ENCODE measurements at places on chromosomes 7 and 10.

- DNase-seq: no peak
Measured at GRCh38 chr7:12564996-12565764, 5.3 kb upstream of the SCIN start.

DNA sequence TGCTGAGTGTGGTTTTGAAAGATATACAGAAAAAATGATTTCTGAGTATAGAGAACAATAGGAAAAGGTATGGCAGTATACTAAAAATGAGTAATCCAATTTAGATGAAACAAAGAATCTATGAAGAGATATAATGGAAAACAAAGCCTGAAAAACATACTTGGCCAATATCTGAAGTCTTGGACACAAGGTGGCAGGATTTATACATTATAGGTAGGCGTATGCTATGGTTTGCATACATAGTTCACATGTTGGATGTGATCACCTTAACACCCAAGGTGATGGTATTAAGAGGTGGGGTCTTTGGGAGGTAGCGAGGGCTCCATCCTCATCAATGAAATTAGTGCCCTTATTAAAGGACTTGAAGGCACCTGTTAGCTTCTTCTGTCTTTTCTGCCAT, 34.5 kb upstream of the BPGM start:
- DNase-seq: no peak

DNA sequence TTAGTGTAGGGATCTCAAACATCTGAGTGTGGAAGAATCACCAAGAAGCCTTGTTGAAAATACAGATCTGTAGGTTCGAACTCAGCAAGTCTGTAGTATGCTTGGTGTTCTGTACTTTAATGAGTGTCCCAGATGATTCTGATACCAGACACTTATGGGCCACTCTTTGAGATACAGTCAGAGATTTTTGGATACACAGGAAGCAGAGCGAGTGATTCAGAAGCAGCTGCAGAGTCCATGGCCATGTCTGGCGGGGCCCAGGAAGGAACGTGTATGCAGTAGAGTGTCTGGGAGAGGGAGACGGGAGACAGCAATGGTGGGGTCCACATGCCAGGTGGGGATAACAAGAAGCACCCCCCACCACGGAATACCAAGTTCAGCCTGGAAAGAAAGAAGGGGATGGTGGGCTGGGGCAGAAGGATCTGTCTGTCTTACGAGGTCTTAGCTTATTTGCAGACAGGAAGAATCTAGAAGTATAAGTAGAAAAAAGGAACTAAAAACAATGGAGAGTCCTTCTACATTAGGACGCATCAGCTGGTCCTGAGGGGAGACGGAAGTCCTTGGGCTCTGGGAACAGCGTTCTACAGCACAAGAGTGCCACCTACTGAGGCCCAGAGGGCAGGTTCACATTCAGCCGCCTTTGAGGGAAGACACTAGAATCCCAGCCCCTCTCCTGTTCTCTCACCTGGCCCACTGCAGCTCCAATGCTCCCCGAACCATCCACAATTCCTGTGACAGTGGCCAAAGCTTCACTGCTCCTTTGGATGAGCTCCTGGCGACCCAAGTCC, 55.4 kb downstream of the SLC37A3 start:
- no peak for DNase-seq

GRCh38 chr7:106653488-106653887, 7.5 kb downstream of the CCDC71L start:
- DNase-seq: no peak

DNA sequence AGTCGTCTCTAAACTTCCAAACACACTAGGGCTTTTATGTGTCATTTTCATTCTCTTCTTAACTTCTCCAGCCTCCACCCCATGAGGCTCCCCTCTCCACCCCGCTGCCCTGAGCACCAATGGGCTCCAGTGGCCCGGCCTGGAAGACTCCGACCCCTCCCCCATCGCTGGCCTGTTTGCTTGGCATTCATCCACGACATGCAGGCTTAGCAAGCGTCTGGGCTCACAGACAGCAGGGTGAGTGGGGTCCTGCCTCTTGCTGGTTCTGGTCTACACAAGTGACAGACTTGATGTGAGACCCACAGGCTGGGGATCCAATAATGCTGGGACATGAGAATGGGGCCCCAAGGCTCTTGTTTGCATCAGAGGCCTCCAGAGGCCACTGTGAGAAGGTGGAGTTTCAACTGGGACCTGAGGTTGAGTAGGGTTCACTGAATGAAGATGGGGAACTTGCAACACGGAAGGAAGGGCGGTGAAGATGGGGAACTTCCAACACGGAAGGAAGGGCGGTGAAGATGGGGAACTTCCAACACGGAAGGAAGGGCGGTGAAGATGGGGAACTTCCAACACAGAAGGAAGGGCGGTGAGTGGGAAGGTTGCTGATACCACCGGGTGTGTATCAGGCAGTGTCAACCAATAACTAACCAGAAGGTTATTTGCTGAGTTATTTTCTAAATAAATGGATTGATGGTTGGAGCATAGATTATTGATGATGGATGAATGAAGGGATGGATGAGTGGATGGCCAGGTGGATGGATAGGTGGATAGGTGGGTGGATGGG, 14.0 kb downstream of the KNDC1 start:
- DNase-seq: no peak

GRCh38 chr10:100655760-100656421, 89.5 kb upstream of the PAX2 start:
- no peak for DNase-seq

- no peak for DNase-seq
Measured at GRCh38 chr7:25389489-25390106, 161.3 kb upstream of the NPVF start.

- DNase-seq: no peak
Measured at GRCh38 chr7:112448381-112448780, 1.9 kb upstream of the IFRD1 start.

DNA sequence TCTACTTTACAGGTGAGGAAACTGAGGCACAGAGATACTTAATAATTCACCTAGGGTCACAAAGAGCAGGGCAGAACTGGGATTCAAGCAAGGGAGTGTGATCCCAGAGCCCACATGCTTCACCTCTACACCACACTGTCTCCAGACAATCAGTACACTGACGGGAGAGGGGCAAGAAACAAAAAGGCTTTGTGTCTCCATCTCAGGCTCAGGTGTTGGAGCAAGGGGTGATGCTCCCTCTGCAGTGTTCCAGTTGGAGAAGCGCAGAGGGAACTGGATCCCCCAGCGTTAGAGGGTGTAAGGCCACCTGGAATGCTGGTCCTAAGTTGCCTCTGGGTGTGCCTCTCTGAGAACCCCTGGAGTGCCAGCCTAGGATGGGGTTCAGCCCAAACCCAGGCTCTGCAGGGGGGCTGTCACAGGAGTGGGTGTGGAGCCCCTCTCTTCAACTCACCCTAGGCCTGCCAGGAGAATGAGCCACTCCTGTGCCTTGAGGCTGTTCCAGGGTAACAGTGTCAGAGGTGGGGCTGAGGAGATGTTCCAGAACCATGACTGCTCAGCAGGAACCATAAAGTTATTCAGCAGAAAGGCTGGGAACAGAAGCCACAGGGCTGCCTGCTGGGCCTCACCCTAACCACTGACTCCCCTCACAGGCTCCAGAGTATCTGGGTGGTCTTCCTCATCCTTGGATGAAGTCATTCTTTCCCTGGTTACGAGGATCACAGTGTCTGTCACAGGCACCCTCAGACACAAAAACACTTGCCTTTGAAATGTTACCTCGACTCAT, 5.5 kb downstream of the RBP4 start:
- DNase-seq: no peak

GRCh38 chr10:25744574-25744973, 189.5 kb upstream of the MYO3A start:
- no peak for DNase-seq

GRCh38 chr7:2151801-2152612, 80.7 kb downstream of the MAD1L1 start:
- DNase-seq: no peak

GRCh38 chr10:456486-456885, 233.0 kb downstream of the DIP2C start:
- DNase-seq: no peak

DNA sequence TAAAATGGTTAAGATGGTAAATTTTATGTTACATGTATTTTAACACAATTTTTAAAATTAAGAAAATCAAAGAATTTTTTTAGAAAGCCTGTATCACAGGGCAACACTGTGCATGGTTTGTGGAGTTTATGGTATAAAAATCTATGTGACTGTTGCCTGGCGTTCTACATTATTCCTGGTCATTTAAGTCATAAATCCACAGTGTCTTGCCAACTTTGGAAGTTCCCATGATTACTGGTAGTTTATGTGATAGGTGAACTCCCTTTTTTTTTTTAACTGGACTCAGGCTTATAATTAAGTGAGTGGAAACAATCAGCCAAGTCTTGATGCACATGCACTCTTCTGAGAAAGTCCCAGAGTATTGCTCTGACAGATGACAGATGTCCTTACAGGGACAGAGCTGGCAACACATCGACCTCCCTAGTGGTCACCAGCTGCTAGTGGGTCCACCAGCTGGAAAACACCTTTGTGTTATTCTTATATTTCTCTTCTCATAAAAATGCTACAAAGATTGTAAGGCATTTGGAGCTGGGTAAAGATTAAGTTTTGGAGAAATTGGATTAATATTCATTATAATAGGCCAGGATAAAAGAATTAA, 8.8 kb upstream of the STN1 start:
- DNase-seq: no peak

GRCh38 chr7:150361807-150362621, 6.6 kb upstream of the REPIN1 start:
- DNase-seq: no peak

GRCh38 chr7:122014697-122015096, 129.4 kb downstream of the AASS start:
- DNase-seq: no peak

GRCh38 chr7:6197801-6198551, 74.4 kb downstream of the CYTH3 start:
- no peak for DNase-seq

DNA sequence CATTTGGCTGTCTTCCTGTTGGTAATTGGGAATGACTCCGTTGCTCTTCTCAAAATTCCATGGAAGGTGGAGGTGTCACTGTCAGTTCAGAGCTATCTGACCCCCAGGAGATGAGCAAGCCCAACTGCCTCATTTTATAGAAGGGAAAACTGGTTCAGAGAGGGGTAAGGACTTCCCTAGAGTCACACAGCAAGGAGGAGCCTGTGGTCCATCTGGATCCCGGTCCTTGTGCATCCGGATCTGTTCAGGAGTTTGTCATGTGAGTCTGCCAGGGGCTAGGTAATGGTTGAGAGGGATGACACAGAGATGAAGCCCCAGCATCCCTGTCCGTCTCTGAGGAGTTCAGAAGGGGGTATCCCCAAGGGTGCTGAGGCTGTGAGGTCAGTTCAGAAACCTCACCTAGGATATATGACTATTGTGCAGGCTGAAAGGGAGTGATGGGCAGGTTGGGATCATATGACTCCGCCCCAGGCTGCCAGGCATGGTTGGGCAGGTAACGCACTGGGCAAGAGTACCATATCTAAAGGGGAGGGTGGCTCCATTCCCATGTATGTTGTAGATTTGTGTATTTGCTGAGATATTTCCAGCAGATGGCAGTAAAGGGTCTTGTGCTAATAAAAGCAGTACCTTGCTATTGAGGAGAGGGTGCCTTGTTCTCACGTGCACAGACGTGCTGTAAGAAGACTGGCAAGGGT, 16.0 kb upstream of the SLC29A3 start:
- DNase-seq: no peak

GRCh38 chr7:76187272-76187671, 14.4 kb upstream of the SRRM3 start:
- no peak for DNase-seq

- DNase-seq: no peak
Measured at GRCh38 chr7:99737726-99738125, 2.7 kb upstream of the CYP3A7 start.

GRCh38 chr10:103480521-103480920, 1.5 kb upstream of the CALHM3 start:
- DNase-seq: no peak

DNA sequence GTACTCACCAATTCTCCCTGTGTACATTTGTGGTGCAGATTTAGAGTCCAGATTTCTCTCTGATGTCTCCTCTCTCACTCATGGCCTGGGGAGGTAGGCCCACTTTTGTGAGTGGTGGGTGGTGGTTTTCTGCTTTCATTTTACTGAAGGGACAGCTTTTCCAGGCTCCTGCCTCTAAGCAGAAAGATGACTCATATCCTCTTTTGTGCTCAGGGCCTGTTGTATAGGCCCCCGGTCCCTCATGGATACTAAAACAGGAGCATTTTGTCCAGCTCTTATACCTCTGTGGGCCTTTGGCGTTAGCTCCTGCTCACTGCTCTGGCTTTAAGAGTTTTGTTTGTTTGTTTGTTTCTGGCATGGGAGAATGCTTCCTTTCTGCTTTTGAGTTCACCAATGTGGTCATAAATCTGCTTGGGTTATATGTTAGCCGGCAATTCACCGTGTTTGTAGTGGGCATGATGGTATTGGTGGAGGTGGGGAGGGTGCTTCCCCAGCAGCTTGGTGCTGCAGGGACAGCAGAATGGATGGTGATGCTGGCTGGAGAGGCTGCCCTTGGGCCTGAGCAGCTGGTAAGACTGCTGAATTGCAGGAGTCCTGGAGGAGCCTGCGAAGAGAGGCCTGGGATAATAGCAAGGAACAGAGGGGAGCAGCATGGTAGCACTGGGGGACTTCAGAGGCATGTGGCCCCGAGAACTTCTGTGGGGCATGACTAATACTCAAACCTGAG, 468.7 kb downstream of the RPS24 start:
- DNase-seq: no peak

- DNase-seq: no peak
Measured at GRCh38 chr10:93058139-93058538, 2.5 kb upstream of the CYP26C1 start.

- no peak for DNase-seq
Measured at GRCh38 chr7:151568956-151569940, 49.6 kb upstream of the RHEB start.

- DNase-seq: no peak
Measured at GRCh38 chr7:33418251-33418701, 288.9 kb downstream of the BBS9 start.

GRCh38 chr10:23070913-23071218, 24.5 kb upstream of the MSRB2 start:
- no peak for DNase-seq

DNA sequence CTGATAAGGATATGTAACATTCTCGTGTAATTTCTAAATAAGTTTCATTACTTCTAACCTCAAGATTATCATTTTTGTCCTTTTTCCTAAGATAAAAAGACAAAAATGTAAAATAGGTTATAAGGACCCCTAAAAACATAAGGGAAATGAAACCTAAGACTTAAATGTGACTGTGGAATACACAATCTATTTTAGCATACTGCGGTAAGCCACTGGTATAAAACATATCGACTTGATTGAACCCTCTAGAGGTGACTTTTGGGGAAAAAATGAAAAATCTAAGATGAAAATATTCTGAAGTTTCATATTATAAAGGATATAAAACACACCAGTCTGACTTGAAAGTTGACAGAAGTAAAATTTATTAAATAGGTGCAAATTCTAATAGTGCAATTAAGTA, 1.9 kb downstream of the NAMPT start:
- DNase-seq: no peak

GRCh38 chr10:86392723-86393094, 26.1 kb upstream of the GRID1 start:
- DNase-seq: no peak

DNA sequence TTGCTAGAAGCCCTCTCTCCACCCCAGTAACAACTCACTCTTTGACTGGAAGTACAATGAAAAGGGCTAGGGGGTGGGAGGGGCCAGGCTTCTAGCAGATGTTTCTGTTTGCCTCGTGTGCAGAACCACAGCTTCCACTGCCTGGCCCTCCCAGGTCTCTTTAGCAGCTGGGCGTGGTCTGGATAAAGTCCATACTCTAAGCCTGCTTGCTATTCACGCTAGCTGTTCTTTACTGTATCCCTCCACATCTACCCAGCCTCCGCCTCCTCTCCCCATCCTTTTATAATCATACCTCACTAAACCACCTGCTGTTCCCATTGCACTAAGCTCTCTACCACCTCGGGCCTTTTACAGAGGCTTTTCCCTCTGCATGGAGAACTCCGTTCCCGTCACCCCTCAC, 288.8 kb downstream of the CAMK1D start:
- DNase-seq: no peak
